NCI-H146 (cell line): ENCODE measurements at places on chromosomes 7 and 10.

DNA sequence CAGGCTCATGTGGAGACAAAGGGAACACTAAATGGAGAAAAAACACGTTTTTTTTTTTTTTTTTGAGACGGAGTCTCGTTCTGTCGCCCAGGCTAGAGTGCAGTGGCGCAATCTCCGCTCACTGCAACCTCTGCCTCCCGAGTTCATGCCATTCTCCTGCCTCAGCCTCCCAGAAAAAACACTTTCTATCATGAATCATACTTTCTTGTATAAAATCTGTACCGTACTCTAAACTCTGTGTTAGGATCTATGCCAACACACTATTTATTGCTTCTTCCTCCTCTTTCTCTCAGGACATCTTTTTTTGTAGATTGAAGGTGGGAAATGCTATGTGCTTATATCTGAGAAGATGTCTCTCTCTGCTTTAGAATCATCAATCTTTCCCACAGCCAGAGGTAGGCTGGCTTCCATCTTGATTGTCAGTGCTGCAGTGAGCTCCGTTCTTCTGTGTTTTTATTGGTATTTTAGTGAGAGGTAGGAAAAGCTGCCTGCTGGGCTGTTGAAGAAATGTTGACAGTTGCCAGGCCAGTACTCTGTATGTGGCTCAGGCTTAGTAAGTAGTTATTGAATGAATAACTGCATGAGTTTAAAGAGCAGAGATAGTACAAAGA is 101.1 kb downstream of the GPR85 start:
- no peak for DNase-seq

- DNase-seq = no peak
Observed at GRCh38 chr10:92103376-92104090, 180.0 kb downstream of the BTAF1 start.

DNA sequence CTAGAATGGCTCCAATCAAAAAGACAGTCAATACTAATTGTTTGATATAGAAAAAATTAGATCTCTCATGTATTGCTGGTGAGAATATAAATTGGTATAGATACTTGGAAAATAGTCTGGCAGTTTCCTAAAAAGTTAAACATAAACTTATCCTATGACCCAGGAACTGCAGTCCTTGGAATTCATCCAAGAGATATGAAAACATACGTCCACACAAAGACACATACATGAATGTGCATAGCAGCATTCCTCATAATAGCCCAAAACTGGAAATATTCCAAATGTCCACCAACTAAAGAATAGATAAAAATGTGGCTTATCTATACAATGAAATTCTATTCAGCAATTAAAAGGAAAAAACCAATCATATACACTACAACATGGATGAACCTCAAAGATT is 128.4 kb downstream of the ZFAND4 start:
- no peak for DNase-seq

DNA sequence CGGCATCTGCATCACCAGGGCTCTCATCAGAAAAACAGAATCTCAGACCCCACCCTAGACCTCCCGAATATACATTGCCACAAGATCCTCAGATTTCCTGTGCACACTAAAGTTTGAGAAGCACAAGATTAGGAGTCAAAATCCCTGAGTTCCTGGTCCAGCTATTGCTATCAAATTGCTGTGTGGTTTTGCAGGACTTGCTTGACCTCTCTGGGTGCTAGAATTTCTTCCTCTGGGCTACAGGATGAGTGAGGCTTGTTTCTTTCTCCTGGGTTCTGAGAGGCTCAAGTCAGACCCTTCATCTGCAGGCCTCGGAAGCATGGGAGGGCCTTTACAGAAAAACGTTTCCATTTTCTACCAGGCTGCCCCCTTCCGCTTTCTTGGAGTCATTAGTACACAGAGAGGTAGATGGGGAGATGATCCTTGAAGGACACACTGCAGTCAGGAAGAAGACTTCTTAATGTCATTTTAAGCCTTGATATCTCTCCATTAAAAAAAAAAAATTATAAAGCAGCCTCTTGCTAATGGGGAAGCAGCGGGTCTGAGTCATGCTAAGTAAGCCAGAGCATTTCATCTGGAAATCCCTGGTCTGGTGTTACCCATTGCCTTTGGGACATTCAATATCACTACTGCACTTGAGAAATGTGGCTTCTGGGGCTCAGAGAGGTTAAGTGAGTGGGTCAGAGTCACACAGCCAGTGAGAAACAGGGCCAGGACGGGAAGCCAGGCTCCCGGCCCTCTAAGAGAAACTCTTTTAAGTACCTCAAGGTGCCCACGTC is 173.5 kb downstream of the KCNMA1 start:
- no peak for DNase-seq

- no peak for DNase-seq
Observed at GRCh38 chr10:24382979-24383663, 174.2 kb downstream of the KIAA1217 start.

GRCh38 chr10:57638411-57638810 is 629.3 kb downstream of the IPMK start:
- peak; percentile 0 for DNase-seq

GRCh38 chr7:144628176-144628575 is 207.7 kb downstream of the TPK1 start:
- no peak for DNase-seq

DNA sequence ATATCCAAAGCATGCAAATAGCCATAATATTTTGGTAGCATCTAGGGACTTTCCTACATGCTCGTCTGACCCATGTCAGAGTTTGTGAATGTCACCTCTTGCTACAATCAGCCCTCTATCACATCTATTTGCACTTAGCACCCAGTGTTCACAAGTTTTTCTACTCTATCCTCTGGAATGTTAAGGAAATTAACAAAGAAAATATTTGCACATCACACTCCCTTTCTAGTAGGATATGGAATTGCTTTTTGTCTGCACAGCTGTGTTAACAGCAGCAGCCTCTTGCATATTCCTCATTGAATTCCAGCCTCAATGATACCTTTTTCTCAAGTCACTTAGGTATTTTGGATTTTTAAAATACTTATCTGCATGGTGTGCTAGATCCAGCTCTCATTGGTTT is 403.1 kb upstream of the SEMA3C start:
- no peak for DNase-seq

GRCh38 chr10:122657729-122658128 is 41.9 kb downstream of the C10orf120 start:
- no peak for DNase-seq

GRCh38 chr10:11357439-11357838 is 254.0 kb downstream of the USP6NL start:
- DNase-seq = no peak

- no peak for DNase-seq
Observed at GRCh38 chr10:53528974-53529373, 756.4 kb upstream of the MBL2 start.

GRCh38 chr7:107353701-107354100 is 116.2 kb upstream of the GPR22 start:
- DNase-seq = no peak

DNA sequence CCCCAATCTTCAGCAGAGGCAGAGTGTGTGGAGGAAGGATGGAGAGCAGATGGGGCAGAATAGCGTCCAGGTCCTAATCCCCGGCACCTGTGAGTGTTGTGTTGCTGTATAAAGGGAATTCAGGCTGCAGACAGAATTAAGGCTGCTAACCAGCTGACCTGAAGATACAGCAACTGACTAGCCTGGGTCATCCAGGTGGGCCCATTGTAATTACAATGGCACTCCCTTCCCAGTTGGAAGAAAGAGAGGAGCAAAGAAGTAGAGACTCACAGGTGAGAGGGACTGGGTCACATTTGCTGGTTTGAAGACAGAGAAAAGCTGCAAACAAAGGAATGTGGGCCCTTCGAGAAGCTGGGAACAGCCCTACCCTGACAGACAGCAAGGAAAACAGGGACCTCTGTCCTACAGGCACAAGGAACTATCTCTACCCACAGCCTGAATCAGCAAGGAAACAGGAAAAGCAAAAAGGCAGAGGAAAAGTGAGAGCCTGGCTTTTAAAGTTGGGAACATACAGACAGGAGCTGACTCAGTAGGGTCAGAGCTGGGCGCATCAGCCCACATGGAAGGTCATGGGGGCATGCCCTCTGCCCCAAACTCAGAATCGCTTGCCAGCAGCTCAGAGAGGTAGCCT is 11.6 kb upstream of the TMEM72 start:
- DNase-seq = no peak

- peak; percentile 48 for DNase-seq
Observed at GRCh38 chr10:105837951-105838350, 1196.9 kb downstream of the SORCS3 start.

- DNase-seq = no peak
Observed at GRCh38 chr7:26910221-26910620, 45.8 kb upstream of the SKAP2 start.

DNA sequence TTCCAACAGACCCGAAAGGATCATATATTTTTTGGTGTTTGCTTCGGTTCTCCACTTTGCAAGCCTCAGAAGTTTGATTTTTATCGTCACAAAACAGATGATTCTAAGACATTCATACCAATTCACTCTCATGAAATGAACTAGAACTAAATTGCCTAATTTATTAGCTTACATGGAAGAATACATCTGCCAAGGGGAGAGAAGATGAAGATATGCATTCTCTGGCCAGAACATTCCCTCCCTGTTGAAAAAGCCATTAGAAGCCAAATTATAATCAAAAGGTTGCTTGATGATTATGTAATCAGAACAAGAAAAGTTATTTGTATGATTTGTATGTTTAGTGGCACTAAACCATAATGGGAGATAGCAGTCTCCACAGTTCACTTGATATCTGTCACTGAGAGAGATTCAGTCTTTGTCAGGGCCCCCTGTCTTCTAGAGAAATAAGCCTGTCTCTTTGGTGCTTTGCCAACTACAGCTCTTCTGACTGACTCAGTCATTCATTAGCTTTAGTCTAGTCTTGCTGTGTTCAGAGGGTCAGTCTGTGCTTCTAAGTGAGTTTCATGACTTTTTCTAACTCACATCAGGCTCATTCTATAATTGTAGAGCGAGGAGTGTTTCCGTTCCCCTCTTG is 95.3 kb upstream of the GNAI1 start:
- DNase-seq = no peak

DNA sequence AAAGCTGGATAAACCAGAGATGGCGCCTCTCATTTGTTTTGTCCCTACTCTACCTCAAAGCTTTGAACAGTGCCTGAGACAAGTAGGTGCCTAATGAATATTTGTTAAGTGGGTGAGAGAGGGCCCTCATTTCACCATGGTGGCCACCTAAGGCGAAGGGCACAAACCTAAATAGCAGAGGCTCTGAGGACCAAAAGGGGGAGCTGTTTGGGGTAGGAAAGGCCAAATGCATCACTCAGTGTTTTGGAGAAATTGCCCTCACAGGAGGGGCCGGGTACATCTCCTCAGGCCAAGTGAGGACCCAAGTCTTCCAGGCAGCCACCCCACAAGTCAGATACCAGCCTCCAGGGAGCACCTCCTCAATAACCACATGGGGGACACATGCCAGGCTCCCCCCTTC is 14.0 kb downstream of the IMPDH1 start:
- DNase-seq = no peak

DNA sequence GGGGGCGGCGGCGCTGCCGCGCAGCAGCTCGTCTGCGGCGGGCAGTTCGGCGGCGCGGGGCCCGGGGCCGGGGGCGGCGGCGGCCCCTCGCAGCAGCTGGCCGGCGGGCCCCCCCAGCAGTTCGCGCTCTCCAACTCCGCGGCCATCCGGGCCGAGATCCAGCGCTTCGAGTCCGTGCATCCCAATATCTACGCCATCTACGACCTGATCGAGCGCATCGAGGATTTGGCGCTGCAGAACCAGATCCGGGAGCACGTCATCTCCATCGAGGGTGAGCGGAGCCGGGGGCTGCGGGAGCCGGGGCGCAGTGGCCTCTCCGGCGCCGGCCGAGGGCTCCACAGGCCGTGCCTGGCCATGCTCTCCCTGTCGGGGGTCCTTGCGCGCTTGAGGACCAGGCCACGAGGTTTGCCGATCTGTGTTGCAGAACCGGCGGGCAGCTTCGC is 548 bp downstream of the AGAP3 start:
- peak; percentile 52 for DNase-seq

DNA sequence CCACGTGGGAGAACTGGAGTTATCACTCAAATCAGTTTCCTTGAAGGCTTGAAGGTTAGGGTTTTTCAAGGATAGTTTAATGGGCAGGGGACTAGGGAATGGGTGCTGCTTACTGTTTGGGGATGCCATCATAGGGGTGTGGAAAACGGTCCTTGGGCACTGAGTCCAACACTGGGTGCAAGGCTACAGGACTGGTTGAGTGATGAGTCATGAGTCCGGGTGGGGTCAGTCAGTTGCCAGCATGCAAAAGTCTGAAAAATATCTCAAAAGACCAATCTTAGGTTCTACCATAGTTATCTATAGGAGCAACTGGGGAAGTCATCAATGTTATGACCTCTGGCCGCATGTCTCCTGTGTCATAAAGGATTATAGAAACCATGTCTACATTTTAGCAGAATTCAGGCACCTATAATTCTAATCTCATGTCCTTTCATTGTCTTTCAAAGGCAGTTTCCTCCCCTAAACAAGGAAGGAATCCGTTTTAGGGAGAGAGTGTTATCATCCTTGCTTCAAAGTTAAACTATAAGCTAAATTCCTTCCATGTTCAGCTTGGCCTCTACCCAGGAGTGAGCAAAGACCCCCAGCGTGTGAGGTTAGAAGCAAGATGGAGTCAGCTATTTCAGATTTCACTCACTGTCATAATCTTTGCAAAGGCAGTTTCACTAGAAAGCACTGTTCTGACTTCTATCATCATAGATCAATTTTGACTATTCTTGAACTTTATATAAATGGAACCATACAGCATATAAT is 94.5 kb downstream of the COL26A1 start:
- DNase-seq = no peak

DNA sequence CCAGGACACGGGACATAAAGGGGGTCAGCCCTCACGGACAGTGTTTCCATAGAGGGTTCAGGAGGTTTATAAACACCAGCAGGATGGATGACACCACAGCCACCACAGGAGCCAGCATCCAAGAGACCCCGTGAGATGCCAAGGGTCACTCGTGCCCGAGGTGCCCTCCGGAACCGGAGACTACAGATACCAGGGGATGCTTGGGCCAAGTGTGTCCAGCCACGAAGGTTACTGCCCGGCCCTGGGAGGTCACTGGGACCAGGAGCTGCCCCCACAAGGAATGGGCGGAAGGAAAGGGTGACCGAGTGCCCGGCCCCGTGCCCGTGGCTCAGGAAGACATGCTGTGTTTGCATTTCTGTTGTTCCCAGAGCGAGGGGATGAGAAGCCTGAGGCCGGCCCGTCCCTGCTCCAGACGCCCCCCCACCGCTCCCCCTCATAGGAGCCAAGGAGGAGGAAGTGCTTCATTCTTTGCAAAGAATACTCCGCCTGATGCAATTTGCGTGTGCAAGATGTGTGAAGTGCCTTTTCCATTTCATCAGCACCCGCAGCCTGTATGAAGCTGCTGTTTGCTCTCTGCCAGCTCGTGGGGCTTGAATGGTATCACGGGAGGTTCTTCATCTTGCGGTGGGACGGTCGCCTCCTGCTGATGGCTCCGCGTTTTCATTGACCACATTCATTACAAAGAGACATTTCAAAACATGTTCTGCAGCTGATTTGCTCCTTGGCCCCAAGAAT is 176.4 kb downstream of the ELFN1 start:
- DNase-seq = no peak

DNA sequence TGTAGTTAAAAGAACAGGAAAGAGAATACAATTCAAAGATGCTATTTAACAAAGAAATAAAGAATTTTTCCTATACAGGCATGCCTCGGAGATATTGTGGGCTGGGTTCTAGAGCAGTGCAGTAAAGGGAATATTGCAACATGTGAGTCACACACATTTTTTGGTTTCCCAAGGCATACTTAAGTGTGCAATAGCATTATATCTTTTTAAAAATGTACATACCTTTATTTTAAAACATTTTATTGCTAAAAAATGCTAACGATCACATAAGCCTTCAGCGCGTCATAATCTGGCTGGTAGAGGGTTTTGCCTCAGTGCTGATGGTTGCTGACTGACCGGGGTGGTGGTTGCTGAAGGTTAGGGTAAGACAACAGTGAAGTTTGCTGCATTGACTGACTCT is 54.4 kb downstream of the ESYT2 start:
- DNase-seq = no peak
